Stimulated activated CD8-positive, alpha-beta memory T cell treated with anti-CD3 and anti-CD28 coated beads, Interleukin-7, amount 100 ng/mL, for 48 hours (primary cell): ENCODE measurements at places on chromosomes 3 and 15.
A peak's percentile ranks its signal among the peaks of the same experiment; 100 is the strongest.

DNA sequence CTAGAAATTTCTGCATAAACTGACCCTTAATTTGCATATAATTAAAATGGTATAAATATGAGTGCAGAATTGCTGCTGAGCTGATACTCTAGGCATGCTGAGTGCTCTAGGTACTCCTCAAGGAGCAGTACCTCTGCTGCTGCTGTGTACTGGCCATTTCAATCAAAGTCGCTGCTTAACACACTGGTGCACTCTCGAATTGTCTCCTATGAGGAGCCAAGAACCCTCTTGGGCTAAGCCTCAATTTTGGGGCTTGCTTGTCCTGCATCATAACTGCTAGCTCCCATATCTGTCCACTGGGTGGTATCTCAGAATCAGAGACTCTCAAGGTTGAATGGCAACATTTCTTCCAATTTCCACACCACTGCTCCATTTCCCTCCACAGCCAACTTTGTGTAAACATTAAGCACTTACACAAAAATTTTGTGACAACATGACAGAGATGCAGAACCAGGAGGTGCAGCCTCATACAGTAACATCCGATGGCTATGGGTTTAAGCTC is 82.5 kb downstream of the XXYLT1 start:
- no peak for DNase-seq

- DNase-seq = no peak
Observed at GRCh38 chr3:112653881-112654300, 12.9 kb upstream of the CCDC80 start.

GRCh38 chr3:13536432-13536831 is 12.5 kb upstream of the FBLN2 start:
- no peak for DNase-seq

- no peak for DNase-seq
Observed at GRCh38 chr3:82764521-82764920, 1003.1 kb upstream of the GBE1 start.

DNA sequence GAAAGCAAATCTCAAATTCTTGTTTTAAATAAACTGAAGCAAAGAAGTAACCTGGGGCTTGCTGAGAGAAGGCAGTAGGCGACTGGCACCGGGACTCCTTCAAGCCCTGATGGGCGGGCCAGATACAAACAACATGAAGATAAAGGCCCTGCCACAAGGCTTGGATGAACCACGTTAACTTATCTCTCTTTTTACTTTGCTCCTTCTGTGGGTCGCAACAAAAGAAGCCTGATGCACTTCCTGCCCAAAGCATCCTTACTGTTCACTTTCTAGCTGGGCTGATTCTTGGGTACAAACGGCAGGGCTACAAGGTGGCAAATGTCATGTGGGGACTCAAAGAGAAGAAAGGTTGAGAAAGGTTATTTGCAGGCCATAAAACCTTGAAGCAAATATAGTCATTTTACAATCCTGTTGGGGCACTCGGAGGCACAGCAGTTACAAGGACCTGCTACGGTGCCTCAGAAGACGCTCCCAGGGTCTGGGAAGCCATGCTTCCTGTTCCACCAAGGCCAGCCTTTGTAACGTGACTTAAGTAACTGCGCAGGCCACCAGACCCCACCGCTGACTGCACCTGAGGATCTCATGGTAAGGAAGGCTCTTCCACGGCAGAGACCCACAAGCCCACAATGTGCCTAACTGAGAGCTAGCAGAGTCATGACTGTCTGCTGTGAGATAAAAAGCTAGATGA is 71.1 kb downstream of the CHSY1 start:
- no peak for DNase-seq

GRCh38 chr3:41224120-41224806 is 25.0 kb downstream of the CTNNB1 start:
- DNase-seq = no peak

DNA sequence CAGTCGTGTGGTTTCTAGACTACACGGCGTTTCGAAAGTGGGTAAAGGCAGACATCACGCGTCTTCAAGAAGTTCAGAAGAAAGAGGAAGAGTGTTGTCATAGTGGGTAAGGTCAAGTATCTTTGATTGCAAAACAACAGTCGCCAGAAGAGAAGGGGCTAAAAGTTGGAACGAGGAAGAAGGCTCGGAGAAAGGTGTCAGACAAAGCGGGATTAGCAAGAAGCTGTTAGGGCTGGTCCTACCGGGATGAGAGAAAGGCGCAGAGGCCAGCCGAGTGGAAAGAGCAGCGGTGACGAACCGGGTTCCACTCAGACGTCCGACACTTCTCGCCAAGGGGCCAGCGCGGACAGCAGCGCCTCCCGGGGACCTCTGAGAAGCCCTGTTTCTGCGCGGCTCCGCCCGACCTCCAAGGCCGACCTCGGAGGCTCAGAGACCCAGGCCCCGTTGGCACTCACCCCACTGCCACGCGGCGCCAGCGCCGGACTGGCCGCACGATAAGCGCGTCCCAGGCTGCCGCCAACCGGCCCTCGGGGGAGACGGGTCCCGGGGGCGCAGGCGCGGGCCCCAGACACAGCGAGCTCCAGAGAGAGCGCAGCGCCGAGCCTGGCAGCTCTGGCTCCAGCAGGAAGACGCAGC is 436 bp downstream of the ADPGK start:
- peak; percentile 29 for DNase-seq

- DNase-seq = no peak
Observed at GRCh38 chr15:100878130-100878529, 1.5 kb upstream of the ALDH1A3 start.

DNA sequence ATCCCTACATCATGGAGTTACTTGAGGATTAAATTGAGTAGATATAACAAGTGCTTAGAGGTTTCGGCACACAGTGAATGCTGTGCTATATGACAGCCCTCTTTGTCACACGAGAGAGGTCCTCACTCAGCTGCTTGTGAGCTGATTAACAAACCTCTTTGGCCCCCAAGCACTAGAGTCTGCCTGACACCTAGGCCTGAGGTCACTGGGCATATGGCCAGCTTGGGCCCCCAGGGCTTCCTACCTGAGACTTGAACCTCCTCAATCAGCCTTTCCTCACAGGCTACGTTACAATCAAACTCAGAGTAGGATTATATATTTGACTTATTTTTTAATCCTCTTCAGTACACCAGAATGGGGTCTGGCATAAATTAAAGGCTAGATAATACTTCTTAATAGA is 88.8 kb downstream of the WDR72 start:
- no peak for DNase-seq

DNA sequence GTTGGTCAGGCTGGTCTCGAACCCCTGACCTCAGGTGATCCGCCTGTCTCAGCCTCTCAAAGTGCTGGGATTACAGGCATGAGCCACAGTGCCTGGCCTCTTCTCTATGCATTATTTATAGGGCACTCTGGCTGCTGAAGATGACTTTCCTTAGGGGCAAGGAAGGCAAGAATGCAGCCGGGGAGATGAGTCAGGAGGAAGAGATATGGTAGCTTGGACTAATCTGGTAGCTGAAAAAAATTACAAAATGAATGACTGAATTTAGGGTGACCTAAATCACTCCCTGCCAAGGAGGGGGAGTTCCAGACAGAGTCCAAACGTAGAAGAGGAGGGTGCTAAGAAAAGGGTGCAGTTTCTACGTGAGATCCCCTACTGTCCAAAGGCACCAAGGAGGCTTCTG is 14.2 kb downstream of the RHCG start:
- no peak for DNase-seq

DNA sequence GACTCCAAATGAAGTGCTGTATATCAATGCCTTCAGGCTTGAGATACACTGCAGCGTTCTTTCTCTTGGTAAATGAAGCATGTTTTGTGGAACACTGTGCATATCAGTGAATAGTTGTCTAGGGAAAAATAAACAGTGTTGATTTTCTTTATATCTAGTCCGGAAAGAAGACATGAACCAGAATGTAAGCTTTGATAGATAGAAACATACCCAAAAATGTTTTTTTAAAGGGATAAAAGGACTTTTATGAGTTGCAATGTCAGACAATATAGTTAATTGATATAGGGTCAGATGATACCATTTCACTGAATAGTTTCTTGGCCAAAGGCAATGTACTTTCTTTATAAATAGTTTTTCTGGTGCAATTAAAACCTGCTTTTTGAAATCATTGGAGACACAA is 1037.8 kb downstream of the OTOL1 start:
- no peak for DNase-seq

DNA sequence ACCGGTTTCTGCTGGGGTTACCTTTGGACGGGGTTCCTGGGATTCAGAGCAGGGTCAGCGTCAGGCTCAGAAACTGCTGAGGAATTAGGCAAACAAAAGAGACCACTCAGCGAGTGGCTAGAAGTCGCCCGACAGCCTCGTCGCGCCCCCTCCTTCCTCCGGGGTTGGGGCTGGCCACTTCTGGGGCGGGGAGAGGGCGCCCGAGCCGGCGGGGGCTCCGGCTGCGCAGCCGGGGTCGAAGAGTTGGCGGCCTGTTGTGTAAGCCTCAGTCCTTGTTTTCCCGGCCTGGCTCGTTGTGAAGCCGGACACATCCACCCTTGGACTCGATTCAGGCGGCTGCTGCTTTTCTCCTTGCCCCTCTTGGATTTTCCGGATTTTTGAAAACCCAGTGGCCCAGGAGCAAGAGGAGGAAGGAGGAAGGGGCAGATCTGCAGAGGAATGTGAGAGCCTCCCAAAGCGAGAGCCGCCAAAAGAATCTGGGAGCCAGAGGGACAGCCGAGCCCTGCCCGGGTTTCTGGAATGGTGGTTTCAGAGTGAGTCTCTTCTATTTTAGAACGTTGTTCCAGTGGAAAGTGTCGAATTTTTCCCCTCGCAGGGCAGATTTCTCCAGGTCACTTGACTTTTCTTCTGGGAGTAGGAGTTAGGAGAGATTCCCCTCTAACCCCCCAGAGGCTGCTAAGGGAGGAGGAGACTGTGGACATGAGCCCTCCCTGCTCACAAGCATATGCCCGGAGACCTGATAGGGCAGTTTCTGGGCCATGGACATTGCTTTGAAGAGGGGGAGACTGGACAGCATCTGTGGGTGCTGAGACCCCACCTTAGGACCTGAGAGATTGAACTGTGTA is 666 bp downstream of the SNX33 start:
- DNase-seq = no peak

DNA sequence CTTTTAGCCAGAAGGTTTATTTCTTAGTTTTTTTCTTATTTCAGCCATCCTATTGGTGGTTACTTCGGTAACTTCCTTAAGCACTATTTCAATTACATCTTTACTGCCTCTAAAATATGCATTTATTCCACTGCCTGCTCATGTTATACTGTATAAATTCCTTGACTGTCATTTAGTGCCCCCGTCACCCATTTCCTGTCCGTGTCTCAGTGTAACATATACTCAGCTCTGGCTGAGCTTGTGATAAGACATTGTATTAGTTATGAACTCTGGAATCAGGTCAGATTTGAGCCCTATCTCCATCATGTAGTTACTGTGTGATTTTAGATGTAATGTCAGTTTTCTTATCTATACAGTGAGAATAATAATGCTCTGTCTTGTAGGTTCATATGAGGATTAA is 24.2 kb downstream of the PIAS1 start:
- no peak for DNase-seq

- DNase-seq = no peak
Observed at GRCh38 chr3:124992041-124992440, 57.5 kb upstream of the MUC13 start.

GRCh38 chr3:29677421-29677820 is 396.6 kb downstream of the RBMS3 start:
- no peak for DNase-seq

GRCh38 chr3:54543446-54543845 is 384.4 kb downstream of the LRTM1 start:
- DNase-seq = no peak

DNA sequence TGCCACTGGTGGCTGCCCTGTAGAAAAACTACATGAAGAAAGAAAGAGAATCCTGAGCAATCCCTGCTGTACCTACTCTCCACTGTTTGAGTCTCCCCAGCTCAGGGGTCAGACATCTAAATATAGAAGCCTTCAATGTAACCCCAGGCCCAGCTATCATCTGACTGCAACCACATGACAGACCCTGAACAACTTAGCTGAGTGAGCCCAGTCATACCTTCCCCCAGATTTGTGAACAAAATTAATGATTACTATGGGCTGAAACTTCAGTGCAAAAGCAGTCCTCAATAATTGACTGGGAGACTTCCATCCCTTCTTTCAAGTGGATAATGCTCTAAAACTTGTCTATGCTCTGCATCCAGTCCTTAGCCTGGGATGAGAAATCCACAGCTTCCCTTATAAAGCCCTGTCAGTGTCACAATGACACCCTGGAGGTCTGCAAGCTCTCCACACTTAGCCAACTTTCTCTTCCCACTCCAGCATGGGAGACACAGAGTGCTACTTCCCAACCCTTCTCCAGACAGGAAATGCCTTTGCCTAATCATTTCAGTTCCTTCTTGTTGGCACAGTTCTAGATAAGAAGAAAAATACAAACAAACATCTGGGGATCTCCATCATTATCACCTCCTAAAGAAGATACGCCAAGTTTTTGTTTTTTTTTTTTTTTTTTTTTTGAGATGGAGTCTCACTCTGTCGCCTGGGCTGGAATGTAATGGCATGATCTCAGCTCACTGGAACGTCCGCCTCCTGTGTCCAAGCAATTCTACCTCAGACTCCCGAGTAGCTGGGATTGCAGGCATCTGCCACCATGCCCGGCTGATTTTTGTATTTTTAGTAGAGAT is 198.5 kb upstream of the GADL1 start:
- no peak for DNase-seq

- no peak for DNase-seq
Observed at GRCh38 chr3:17905996-17906395, 163.6 kb upstream of the TBC1D5 start.

- no peak for DNase-seq
Observed at GRCh38 chr3:134630506-134630905, 20.3 kb downstream of the KY start.

GRCh38 chr3:62803276-62803675 is 71.9 kb downstream of the CADPS start:
- DNase-seq = no peak

DNA sequence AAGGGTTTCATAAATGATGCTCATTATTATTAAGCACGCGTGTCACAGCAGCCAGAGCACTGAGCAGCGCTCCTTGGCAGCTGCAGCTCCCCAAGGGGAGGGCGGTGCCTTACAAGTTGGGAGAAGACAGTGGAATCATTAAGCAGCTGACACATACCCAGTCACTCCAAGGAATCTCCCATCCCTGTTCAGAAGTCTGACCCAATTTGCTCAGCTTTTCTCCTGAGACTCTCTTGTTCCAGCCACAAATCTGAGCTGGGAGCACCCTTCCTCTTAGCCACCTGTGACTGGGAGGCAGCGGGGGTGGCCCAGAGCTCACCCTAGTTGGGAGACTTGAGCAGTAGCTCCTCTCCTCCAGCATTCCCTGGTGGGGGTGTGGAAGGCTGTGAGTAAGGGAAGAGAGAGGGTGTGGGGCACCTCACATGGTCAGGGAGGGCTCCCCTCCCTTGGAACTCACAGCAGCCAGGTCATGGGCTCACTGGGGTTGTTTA is 64.3 kb downstream of the DUT start:
- no peak for DNase-seq
